Right ventricle myocardium superior (tissue), 1 donor: ENCODE measurements at places on chromosomes 13 and 19. TPM values are rescaled to one million over a fixed set of nuclear protein-coding genes. Genes with fewer than 3 reads are reported as not detected.
A peak's percentile ranks its signal among the peaks of the same experiment; 100 is the strongest.

DNA sequence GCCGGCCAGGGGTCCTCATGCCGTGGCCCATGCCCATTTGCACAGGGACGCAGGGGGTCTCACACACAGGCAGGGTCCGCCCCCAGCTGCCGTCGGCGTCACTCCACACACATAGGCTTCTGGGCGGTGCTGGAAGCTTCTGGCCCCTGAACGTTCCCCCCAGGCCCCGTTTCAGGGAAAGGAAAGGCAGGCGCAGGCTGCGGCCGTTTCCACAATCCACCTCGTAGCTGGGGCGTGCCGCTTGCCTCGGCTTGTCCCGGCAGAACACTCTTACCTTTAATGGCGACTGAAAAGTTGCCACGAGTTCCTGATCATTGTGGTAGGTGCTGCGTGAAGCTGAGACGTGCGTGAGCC is 53.4 kb downstream of the MCF2L start:
- DNase-seq, result no peak

- no peak for DNase-seq
These were observed 1204.1 kb downstream of the OLFM4 start for GRCh38 chr13:54232700-54233099.

GRCh38 chr13:86174622-86175021 is 375.4 kb upstream of the SLITRK6 start:
- DNase-seq, result no peak

GRCh38 chr13:91399189-91400062 is 1.0 kb downstream of the GPC5 start:
- DNase-seq, result no peak

DNA sequence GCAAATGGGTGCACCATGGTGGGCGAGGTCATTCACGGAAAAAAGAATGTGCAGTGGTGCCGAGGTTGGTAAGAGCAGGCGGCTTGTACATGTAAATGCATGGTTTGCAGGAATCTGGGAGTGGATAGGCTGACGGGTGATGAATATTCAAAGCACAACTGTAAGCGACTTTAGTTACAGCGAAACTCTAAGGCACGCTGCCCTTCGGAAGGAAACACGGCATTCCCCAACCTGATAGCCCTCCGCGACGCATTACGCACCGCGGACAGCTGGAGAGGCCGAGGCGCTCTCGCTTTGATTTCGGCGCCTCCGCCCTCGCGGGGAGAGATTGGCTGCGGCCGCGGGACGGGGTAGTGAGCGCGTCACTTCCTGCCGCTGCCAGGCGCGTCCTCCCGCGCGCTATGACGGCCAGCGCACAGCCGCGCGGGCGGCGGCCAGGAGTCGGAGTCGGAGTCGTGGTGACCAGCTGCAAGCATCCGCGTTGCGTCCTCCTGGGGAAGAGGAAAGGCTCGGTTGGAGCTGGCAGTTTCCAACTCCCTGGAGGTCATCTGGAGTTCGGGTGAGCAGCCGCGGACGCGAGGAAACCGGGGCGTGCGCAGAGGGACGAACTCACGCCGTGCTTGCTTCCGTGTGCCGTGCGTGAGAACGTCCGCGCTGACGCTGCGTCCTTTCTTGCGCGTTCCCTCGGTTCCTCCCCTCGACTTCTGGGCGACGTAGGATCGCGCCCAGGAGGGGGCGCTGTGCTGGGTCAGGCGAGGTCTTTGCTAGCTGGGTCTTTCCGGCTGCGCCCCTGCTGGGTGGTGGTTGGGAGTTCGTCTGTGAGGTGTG is at the start of gene NUDT15:
Gene NUDT15 (plus strand): TSS at position 381 of the 828 bp plus-strand sequence. CDS start 21 bp downstream, at position 402.
- DNase-seq, result peak; percentile 97

DNA sequence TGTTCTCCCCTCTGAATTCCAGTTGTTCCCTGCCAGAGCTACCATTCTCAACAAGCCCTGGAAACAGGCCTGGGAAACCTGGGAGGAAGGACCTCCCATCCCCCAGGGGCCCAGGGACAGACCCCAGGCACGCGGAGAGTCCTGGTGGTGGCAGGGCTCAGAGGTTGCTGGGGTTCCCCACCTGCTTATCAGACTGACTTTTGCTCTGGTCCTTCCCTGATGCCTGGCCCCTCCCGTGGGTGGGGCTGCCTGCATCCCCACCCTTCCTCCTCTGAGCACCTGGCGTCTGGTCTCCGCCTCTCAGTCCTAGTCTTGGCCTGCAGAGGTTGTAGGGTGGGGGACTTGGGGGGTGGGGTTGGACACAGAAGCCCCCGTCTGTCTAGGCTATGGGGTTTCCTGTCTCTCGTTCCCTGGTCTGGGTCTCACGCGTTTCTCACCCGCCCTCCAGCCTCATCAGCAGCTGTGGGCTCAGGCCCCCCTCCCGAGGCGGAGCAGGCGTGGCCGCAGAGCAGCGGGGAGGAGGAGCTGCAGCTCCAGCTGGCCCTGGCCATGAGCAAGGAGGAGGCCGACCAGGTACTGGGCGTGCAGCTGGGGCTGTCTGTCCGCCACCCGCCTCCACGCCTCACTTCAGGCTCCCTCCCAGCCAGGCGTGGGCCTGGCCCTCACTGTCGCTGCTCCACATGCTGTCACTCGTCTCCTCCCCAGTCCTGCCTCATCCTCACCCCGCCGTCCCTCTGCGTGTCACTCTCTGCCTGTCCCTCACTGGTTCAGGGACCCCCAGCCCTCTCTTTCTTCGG is 13.6 kb downstream of the EPN1 start:
- DNase-seq, result peak; percentile 32

GRCh38 chr13:32472194-32472621 is 44.3 kb upstream of the N4BP2L1 start:
- no peak for DNase-seq

GRCh38 chr19:54418030-54418929 is 3.0 kb downstream of the TTYH1 start:
- DNase-seq, result no peak

GRCh38 chr19:48895226-48895625 is 3.3 kb downstream of the TULP2 start:
- no peak for DNase-seq

GRCh38 chr19:13942023-13942684 is 3.9 kb upstream of the PODNL1 start:
- no peak for DNase-seq

DNA sequence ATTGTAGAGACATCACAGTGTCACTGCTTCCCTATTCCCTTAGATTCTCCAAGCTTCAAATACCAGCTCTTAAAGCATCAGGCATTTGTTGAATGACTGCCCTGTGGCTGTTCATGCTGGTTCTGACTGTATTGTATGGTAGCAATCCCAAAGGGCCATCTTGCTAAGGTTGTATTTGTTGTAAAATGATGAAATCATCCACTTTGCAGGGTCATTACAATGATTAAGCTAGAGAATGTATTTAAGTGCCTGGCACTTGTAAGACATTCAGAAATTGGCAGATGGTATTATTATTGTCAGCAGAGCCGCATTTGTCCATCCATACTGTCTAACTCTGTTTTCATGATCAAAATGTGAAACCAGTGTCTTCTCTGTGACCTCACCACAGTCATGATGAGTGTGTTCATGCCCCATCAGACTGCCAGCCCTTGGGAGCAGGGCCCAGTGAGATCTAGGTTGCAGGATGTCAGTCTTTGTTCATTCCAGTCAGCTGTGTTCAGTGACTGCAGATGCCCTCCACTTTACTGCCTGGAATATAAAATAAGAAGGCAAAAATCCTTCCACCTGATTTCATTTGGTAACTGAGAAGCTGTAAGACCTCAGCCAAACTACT is 86.1 kb downstream of the DHRS12 start:
- no peak for DNase-seq

DNA sequence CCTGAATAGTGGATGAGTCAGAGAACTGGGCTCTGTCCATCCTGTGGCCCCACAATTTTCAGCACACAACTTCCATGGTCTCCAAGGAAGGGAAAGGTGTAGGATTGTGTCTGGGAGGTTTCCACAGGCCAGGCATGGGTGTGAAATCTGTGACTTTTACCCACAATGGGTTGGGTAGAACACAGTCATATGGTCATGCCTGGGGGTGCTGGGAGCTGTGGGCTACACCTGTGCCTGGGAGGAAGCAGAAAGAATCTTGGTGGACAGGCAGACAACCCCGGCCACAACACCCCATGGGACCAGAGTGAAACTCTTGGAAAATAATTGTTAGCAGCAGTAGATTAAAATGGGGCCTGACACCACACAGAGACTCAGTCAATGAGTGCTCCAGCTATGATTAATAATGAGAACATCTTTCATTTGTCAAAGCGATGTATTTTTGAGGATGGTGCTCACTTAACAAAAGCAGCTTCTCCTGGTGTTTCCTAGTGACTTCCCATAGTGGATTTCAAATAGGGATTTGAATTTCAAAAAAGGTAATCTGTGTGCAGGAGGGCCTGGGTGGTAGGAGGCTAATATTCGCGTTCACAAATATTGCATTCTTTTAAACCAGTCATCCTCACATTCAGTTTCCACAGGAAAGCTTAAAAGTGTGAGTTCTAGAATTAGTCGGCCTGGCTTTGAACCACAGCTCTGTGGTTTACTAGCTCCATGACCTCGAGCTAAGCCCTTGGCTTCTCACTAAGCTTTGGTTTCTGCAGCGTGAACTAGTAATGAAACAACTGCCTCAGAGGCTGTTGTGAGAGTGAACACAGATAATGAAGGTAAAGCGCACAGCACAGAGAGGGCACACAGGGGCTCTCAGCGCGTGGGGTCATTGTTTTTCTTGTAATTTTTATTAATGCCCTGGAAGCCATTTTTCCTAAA is 89.3 kb upstream of the UQCRFS1 start:
- no peak for DNase-seq

DNA sequence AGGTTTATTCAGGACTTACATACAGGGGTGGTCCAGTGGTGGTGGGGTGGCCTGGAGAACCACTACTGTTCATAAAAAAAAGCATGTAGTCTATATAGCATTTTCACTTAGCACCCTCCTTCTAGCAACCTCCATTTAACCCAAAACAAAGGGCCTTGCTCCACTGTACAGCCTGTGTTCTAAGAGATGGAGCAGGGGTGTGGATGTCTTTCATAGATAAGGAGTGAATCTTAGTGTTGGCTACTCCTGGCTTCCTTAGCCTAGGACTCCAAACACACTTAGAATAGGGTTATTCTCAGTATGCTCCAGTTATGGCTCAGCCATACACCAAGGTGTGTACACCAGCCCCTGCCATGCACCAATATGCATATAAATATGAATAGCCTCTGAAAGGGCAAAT is 95.2 kb downstream of the ELF1 start:
- no peak for DNase-seq

DNA sequence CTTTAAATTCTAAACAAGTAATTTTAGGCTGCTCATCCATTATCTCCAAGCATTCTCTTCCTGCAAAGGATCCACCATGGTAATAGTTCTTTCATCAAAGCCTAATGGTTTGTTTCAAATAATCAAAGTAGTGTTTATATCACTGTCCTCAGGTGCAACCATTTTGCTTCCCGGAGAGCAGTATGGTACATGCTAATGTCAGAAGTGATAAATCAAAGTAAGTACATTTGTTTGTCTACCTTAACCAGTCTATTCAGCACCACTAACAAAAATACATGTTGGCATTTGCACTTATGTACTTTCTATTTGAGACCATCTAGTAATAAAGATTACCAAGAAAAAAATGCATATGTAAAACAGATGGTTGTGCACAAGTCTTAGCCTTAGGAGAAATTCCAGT is 37.5 kb downstream of the DACH1 start:
- DNase-seq, result no peak

DNA sequence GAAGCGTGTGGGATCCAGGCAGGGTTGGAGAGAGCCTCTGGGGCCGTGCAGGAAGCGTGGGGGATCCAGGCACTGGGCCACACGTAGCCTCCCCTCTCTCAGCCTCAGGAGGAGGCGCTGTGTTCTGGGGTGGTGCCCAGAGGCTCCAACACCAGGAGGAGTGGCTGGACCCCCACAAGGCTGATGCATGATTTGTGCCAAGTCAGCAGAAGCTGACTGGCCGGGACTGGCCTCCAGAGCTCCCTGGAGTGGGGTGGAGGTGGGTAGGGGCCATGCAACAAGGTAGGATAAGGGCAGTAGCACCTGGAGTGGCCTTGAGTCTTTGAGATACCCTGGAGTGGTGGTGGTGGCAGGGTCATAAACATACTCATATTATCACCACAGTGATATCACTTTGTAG is 75.3 kb downstream of the ERICH6B start:
- DNase-seq, result no peak

DNA sequence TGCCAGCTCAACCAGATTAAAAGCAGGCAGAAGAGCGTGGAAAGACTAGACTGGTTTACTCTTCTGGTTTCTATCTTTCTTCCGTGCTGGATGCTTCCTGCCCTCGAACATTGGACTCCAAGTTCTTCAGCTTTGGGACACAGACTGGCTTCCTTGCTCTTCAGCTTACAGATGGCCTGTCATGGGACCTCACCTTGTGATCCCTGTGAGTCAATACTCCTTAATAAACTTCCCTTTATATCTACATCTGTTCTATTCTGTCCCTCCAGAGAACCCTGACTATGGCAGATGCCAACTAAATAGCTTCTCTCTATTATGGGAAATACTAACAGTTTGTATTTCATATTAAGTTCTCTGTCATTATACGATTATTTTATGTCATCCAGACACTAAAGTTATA is 609.1 kb downstream of the LMO7 start:
- no peak for DNase-seq

DNA sequence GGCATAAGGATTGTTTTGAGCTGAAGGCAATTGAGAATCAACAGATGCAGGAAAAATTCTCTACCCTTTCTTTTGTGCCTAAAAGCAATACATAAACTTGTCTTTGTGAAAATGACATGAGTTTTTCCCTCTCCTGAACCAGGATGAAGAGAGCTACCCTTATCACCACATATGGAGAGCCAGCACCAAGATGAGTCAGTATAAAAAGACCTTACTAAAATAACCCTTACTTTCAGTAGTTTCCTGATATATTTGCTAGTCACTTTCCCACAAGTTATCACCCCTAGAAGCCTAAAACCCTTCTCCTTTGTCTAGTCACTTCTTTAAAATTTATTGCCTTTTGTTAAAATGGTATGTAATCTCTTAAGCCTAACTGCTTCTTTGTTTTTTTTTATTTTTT is 61.9 kb upstream of the ANKRD10 start:
- DNase-seq, result no peak

- DNase-seq, result no peak
These were observed 9.1 kb downstream of the ZNF610 start for GRCh38 chr19:52345162-52345561.

DNA sequence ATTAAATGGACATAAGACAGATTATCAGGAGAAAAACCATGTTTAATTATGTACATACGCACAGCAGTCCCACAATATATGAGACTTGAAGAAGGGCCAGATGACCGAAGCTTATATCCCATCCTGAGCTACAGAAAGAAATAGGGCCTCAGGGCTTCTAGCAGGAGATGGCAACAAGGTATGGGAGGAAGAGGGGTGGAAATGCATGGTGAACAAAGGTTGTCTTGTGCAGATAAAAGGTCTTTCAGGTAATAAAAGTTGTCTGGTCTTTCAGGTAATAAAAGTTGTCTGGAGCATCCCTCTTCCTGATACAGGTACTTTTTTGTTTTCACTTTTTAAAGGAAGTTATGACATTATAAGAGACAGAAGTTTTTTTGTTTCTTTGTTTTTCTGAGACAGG is 15.4 kb upstream of the GTF3A start:
- DNase-seq, result no peak

The DCLK1 gene
- 12.7 TPM for total RNA-seq

The CYP2A7 gene
- total RNA-seq, result not detected

The PSG6 gene
- total RNA-seq, result not detected

The CYP4F2 gene
- not detected for total RNA-seq

The CYP4F11 gene
- total RNA-seq, result 0.56 TPM

The F2RL3 gene
- total RNA-seq, result 0.16 TPM

The CAPN12 gene
- total RNA-seq, result not detected

The ZNF763 gene
- 3.7 TPM for total RNA-seq

The PCDH9 gene
- 10.0 TPM for total RNA-seq

The PRR22 gene
- total RNA-seq, result 0.62 TPM

The PABPC3 gene
- total RNA-seq, result 0.08 TPM

The OR7A5 gene
- total RNA-seq, result not detected

The SMIM7 gene
- 27.5 TPM for total RNA-seq

The ELANE gene
- 1.3 TPM for total RNA-seq

The SUGT1 gene
- total RNA-seq, result 51.9 TPM

The CXCL17 gene
- total RNA-seq, result not detected

The ZNF285 gene
- 4.9 TPM for total RNA-seq
